ENCODE measurements at places on chromosomes 12 and 14. TPM values are rescaled to one million over a fixed set of nuclear protein-coding genes. Genes with fewer than 3 reads are reported as not detected.

DNA sequence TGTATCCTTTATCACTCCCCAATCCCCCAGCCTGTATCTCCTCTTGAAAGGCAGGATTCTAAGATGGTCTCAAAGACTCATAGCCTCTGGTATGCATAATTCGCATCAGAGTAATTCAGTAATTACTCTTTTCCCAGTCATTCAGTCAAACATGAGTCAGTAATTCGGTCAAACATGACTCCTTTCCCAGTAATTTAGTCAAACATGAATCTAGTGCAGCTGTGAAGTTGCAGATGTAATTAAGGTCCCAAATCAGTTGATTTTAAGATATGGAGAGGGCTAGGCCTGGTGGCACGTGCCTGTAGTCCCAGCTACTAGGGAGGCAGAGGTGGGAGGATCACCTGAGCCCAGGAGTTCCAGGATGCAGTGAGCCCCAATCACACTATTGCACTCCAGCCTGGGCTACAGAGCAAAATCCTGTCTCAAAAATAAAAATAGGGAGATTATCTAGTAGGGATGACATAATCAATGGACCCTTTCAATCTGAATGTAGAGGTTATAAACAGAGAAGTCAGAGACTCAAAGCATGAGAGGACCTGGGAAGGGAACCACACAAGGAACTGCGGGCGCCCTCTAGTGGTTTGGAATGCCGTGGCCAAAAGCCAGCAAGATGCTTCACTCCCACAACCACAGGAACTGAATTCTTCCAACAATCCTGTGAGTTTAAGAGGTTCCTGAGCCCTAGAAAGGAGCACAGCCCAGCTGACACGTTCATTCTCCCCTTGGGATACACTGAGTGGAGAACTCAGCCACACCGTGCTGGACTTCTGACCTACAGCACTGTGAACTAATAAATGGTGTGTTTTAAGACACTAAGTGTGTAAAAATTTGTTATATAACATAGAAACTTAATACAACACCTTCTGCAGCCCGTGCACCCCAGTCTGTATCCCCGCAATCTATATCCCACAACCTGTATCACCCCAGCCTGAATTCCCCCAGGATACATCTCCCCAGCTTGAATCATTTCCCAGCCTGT lies 14.3 kb upstream of the ARMH4 start:
- peak; percentile 52 for DNase-seq

DNA sequence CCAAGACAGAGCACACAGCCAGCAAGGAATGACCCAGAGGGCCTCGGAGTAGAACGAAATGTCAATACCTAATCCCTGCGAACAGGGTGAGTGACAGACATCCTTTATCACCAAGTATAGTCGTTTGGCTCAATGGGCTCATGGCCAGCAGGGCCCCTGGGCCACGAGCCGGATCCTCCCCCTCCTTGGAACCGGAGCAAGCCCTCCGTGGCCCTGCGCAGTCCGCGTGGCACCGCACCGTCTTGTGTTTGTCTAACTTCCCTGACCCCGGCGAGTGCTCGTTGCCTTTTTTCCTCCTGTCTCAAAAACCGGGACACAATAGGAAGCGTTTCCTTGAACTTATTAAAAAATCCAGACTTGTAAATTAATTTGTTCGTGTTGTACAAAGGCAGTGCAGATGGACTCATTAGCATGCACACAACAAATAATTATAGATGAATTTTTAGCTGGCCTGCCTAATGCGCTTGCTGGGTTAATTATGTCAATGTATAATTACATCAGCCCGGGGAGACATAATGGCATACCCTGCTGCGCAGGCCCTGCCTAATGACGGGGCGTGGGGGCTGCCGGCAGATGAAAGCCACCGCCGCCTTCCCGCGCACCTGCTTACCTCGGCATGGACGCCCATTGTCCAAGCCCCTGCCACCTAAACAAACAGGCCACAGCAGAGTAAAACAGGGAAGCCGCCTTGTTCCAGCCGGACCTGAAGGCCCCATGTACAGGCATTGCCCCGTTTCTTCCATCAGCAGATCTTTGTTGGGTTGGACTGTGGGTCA lies 81.6 kb downstream of the PHETA1 start:
- no peak for DNase-seq

GRCh38 chr12:130266751-130267150 lies 70.9 kb upstream of the PIWIL1 start:
- DNase-seq = no peak

DNA sequence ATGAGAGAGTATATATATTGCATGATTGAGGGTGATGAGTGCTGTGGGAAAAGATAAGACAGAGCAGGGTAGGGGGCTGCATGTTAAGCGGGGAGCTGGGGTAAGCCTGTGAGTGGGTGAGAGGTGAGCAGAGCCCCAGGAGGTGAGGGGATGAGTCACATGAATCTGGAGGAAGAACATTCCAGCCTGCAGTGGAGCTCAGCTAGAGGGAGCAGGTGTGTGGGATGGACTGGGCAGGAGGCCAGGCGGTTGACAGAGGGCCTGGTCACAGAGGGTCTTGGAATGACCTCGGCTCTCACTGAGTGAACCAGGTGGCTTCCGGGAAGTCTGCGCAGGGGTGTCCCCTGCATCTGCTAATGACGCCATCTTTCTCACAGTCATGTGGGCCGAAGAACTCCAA lies 44.4 kb downstream of the GIT2 start:
- DNase-seq = no peak

CD9 gene
- total RNA-seq = 28.0 TPM

KCNMB4 gene
- 0.26 TPM for total RNA-seq

- no peak for DNase-seq
Observed at GRCh38 chr14:25350802-25351201, 300.9 kb upstream of the STXBP6 start.

All from T-helper 17 cell (primary cell).